ENCODE measurements at places on chromosomes 6 and 20.

DNA sequence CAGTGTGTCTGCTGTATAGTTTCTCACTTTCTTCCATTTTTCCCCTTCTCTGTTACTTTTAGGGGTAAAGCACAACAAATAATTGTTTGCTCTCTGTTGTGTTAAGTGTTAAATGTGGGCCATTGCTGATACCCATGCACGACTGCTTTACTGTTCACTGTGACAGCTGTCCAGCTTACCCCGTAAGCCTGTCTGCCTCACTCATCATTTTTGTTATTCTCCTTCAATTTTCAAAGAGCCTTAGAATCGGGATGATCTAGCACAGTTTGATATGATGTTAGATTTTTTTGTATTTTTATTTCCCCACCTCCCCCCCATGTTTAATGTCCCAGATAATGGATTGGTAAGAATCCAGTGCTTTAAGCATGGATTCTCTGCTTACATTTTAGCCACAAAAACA, 41.2 kb upstream of the MLIP start:
- no peak for DNase-seq

GRCh38 chr20:3646067-3646440, 17.1 kb downstream of the GFRA4 start:
- DNase-seq: no peak

DNA sequence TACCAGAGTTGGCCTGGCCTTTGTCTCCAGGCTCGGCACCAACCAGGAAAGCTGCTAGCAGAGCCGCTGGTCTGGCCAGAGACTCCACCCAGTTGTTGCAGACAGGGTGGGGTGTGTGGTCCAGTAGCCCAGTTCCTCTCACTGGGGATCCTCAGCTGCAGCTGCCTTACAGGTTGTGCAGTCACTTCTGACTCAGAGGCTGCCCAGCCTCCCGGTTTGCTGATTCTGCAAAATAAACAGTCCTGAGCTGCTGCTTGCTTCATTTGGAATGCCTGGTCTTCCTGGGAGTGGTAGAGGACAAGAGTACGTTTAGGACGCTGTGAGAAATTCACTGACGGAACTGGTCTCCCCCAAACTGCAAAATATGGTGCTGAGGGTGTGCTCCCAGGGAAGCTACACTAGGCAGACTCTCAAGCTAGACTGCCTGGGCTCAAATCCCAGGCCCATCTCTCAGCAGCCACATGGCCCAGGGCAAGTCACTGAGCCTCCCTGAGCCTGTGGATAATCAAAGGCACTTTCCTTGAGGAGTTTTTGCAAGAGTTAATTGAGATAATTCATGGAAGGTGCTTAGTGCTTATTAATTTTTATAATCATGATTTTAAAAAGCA, 246.1 kb downstream of the TFAP2C start:
- DNase-seq: peak; percentile 18

DNA sequence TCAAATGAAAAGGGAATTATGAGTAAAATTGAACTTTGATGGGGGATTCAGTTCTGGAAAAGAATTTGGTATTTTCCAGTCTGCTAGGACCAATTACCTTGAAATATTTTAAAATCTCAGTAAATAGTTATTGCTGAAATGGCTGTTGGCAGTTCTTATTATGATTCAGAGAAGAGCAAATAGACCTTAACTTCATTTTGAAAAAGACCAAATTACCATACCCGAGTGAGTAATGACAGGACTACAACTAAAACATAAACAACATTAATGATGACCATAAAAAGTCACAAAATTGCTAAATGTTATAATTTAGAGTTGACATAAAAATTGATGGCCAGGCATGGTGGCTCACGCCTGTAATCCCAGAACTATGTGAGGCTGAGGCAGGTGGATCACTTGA, 21.7 kb downstream of the TRIM38 start:
- no peak for DNase-seq

- no peak for DNase-seq
Measured at GRCh38 chr6:75149240-75149639, 56.6 kb downstream of the COL12A1 start.
